ENCODE measurements at places on chromosomes 7 and 10.

DNA sequence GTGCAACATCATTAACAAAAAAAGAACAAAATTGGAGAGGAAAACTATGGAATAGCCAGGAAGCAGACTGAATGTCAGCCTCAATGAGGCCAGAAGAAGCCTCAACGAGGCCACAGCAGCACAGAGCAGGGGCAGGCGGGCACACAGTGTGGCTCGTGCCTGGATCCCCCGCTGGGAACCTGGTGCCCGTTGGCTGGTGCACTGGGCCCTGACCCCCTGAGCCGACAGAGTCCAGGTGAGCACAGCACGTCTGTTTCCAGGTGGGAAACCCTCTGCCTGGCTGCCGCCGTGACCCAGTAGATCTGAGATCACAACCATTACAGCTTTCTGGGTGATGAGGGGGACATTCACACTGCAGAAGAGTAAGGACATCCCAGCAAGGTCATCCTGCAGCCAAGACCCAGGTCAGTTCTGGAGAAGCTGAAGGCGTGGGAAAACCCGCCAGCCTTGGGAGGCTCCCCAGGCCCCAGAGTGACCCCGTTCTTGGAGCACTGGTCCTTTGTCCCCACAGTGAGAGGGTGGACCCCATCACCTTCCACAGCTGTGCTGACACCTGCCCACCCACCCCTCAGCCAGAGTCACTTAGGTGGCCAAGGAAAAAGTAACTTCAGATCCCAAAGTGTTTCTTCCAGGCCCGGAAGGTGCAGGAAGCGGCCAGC, 222.1 kb downstream of the ADARB2 start:
- DNase-seq, result no peak

GRCh38 chr7:47557694-47558670, 23.9 kb downstream of the TNS3 start:
- no peak for DNase-seq

GRCh38 chr7:117931314-117931713, 58.1 kb upstream of the CTTNBP2 start:
- DNase-seq, result no peak

- no peak for DNase-seq
These were observed 54.3 kb downstream of the SPOCK2 start for GRCh38 chr10:72034040-72034499.

DNA sequence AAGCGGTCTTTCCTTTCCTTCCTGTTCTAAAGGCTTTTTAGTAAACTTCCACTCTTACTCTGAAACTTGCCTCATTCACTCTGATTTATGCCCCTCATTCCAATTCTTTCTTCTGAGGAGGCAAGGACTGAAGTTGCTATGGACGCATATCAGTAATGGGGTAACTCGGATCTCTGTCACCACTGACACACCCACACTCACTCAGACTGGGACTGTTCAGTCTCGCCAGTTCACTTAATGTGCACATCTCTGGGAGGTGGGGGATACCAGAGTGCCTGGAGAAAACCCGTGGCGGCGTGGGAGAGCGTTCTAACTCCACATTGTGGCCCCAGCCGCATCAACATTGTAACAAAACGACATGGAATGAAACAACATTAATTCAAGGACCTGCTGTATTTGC, 1139.3 kb upstream of the CELF2 start:
- DNase-seq, result no peak
